ENCODE measurements at places on chromosomes 3 and 15.

GRCh38 chr3:24401090-24401810 is 93.4 kb downstream of the THRB start:
- DNase-seq: no peak

GRCh38 chr15:62296756-62297507 is 131.8 kb upstream of the C2CD4B start:
- no peak for DNase-seq

DNA sequence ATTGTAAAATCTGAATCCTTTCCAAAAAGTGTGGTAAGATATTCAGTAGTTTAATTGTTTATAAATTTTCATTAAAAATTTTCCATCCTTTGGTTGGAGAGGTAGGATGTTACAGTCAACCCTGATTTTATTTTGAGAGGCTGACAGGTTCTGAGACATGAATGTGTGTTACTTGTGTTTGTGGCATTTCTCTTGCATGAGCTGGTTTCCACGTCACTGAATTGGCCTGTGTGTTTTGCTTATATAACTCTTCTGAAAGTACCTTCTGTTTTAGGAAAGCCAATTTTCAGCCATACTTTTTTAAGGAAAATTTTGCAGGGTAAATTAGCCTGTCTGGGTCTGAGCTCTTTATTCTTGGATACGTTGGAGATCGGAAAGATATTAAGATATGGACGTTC is 30.7 kb downstream of the PXYLP1 start:
- no peak for DNase-seq

- peak; percentile 13 for DNase-seq
Observed at GRCh38 chr3:35664460-35664919, 25.2 kb downstream of the ARPP21 start.

GRCh38 chr3:3927198-3927597 is 128.0 kb downstream of the LRRN1 start:
- no peak for DNase-seq

DNA sequence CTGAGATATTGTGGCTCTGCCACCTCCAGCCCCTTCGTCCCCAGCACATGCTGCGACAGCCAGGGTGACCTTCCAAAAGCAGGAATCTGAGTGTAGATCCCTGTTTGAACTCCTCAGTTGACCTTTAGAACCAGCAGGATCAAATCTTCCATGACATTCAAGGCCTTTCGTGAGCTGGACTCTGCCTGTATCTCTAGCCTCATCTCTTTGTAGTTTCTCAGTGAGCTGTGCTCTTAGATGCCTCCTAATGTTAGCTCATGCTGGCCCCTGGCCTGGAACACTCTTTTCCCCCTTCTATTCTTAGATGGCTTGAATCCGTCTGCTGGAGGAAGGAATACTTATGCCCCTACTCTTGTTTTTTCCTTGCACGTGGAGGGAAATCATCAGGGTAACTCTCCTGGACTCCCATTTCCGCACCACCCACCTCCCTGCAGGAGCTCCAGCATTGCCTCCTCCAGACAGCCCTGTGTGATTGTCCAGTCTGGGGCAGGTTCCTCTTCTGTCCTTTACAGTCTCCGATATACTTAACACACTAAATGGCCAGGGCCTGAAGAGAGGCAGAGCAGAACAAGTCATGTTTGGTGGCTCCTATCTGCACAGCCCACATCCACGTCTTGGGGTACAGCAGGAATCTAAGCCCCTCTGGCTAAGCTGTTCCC is 26.7 kb upstream of the CHRNB4 start:
- no peak for DNase-seq

GRCh38 chr3:63970631-63971475 is 52.4 kb downstream of the PSMD6 start:
- peak; percentile 40 for DNase-seq

GRCh38 chr3:190306513-190307163 is 15.6 kb downstream of the CLDN1 start:
- DNase-seq: no peak

DNA sequence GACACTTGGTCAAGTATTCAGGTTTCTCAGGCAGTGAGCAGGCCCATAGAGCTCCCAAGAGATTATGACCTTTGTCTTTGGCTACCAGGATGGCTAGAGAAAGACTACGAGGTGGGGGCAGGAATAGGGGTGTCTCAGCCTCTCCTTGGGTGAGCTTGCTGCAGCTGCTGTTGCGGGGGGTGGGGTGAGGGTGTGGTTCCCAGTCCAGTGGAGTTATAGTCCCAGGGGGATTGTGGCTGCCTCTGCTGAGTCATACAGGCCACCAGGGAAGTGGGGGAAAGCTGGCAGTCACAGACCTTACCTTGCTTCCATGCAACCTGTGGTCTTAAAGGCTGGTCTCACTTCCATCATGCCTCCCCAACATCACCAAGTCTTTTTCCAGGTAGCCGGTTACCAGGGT is 31.7 kb downstream of the ATP2C1 start:
- DNase-seq: no peak

- DNase-seq: no peak
Observed at GRCh38 chr3:176794406-176794805, 402.9 kb downstream of the TBL1XR1 start.

DNA sequence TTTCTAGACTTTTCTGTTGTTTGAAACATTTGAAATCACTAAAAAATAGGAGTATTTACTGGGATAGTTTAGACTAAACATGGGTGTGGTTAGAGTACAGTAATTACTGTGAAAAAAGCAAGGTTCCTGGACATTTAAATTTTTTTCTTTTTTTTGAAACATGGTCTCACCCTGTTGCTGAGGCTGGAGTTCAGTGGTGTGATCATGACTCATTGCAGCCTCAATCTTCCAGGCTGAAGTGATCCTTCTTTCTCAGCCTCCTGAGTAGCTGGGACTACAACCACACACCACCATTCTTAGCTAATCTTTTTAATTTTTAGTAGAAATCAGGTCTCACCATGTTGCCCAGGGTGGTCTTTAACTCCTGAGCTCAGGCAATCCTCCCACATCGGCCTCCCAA is 20.4 kb upstream of the CELF6 start:
- no peak for DNase-seq

DNA sequence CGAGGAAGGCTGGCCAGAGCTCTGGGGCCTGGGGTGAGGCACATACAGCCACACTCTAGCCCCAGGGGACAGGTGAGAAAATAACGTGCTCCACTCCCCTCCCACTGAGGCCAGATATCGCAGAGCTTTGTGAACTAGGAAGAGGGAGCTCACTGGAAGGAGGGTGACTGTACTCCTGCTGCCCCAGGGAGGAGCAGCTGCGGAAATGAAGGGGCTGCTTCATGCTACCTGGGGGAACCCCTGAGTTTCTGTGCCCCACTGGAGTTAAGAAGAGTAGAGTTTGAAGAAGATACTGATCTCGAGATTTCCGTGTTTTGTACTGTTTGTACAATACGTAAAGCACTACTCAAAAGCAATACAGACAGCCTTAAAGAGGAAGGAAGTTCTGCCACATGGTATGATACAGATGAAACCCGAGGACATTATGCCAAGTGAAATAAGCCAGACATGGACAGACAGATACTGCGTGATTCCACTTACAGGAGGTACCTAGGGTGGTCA is 44.6 kb downstream of the CMTM6 start:
- DNase-seq: no peak

- DNase-seq: no peak
Observed at GRCh38 chr3:33590541-33590940, 127.5 kb downstream of the CLASP2 start.

- peak; percentile 26 for DNase-seq
Observed at GRCh38 chr15:94582368-94582767, 351.0 kb downstream of the MCTP2 start.

GRCh38 chr3:102471001-102471400 is 36.2 kb downstream of the ZPLD1 start:
- DNase-seq: no peak

DNA sequence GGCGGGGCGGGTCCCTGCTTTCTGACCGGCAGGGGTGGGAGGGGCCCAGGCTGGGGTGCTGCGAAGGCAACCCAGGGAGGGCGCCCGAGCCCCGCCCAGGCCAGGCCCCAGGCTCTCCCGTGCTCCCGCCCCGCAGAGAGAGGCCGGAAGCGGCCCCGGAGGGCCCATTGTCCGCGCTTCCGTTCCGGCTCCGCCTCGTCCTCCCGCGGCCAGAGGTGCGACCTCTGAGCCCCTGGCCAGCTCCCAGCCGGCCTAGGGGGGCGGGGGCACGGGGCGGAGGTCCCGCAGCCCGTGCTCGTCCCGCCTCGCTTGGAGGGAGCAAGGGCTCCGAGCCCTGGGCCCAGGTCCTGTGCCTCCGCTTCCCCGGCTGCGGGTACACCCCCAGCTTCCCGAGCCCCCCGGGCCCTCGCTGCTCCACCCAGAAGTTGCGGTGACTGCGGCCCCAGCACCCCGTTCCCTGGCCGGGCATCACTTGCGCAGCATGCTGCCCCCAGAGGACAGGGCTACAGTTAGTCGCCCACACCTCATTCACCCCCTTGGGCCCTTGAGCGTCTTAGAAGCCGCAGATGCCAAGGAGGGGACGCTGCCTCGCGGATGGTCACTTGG is 20.4 kb upstream of the PLXND1 start:
- peak; percentile 89 for DNase-seq

DNA sequence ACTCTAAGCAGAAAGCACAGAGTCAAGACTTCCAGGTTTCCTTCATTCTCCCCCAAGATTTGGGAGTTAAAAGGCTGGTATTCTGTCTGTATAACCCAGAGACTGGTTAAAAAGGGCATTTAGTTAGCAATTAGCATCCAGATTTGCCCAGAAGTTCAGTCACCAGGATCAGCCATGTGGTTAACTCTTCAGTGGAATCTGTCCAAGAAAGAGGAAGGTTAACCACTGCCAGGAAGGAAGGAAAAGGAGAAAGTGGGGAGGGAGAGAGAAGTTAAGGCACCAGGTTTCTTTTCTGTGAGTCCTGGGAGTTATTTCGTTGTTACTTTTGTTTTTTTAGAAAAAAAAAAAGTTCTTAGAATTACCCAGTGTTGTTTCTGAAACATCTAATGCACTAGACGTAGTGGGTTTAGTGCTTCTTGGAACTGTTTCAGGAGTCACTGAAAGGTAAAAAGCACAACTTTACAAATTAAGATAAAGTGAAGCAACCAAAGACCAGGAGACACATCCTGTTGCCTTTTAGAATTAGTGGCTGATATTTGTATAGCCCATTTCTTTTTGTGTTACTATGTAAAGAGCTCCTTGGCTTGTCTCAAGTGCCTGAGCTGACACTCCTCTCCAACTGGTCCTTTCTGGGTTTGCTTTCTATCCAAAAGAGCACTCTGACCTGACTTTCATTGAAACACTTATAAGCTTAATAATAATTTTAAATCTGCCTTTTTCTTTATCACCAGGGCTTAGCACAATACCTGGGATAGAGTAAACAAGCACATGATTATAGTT is 128.6 kb downstream of the ABI3BP start:
- no peak for DNase-seq

DNA sequence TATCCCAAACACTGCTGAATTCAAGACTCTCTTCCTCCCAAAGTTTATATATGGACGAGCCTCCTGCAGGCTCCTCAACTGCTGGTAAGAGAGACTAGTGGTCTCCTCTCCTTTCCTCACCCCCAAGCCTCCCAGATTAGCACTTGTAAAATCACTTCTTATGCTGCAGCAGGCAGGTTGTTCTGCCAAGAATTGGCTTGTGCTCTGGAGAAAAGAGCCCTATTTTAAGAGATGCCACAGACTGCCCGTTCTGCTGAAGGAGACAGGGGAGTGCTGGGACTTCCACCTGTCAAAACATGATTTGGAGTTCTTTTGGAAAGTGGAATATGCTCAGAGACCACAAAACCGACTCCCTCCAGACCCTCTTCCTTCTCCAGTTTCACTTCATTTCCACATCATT is 230.9 kb upstream of the EIF1B start:
- no peak for DNase-seq

- DNase-seq: no peak
Observed at GRCh38 chr3:14444380-14444779, 42.0 kb downstream of the SLC6A6 start.

GRCh38 chr3:83948771-83949170 is 1010.0 kb upstream of the CADM2 start:
- DNase-seq: no peak

DNA sequence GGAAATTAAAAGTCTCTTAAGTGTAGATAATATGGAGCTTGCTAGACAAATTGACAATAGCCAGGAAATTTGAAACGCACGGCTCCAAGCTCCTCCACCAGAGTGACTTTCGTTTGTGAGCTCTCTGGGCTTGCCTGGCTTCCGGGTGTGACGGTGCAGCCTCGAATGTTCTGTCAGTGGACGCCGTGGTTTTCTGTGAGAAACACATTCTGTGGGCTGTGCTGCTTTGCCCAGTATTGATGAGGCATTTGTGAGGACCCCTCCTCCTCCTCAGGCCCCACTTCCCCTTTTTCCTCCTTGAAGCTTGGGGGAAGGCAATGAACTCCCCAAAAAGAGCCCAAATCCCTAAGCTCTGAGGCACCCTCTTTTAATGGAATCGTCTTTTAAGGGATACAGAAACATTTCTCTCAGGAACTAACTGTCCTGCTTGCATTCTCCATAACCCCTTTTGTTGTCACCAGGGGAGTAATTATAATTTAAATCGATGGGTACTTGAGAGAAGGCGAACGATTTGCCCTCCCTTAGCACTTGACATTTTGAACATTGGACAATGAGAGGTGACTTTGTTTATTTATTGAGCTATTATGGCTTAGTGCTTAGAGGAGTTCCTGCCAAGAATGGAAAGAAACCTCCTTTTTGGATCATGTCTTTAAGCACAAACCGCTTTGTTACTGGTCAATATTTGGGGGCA is 40.8 kb downstream of the POLR2M start:
- peak; percentile 49 for DNase-seq

GRCh38 chr15:46304321-46304720 is 669.5 kb downstream of the SQOR start:
- no peak for DNase-seq

DNA sequence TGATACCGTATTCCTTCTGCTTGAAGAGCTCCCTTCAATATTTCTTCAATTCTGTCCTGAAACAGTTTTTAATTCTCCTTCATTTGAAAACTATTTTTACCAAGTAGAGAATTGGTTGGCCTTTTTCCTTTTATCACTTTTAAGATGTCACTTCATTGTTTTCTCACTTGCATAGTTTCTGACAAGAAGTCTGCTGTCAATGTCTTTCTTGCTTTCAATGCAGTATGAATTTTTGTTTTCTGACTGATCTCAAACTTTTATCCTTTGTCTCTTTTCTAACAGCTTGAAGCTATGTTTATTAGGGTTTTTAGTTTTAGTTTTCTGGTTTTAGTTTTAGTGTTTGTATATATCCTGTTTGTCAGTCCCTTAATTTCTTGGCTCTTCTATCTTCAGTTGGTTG is 364.8 kb upstream of the TPRG1 start:
- no peak for DNase-seq
